DMS 273 treated with DMSO at 0.1 percent for 48 hours (cell line): ENCODE measurements at places on chromosomes 12 and 14.

GRCh38 chr14:71913342-71913741 lies 18.9 kb upstream of the RGS6 start:
- no peak for DNase-seq

- no peak for DNase-seq
Observed at GRCh38 chr12:56129206-56129941, 1.3 kb downstream of the ESYT1 start.

- no peak for DNase-seq
Observed at GRCh38 chr12:2250797-2251196, 198.0 kb downstream of the CACNA1C start.

- DNase-seq = no peak
Observed at GRCh38 chr12:117030187-117030900, 68.9 kb downstream of the TESC start.

- DNase-seq = no peak
Observed at GRCh38 chr12:106109168-106109910, 29.4 kb downstream of the NUAK1 start.

GRCh38 chr14:61090432-61091216 lies 109.6 kb downstream of the SLC38A6 start:
- no peak for DNase-seq

DNA sequence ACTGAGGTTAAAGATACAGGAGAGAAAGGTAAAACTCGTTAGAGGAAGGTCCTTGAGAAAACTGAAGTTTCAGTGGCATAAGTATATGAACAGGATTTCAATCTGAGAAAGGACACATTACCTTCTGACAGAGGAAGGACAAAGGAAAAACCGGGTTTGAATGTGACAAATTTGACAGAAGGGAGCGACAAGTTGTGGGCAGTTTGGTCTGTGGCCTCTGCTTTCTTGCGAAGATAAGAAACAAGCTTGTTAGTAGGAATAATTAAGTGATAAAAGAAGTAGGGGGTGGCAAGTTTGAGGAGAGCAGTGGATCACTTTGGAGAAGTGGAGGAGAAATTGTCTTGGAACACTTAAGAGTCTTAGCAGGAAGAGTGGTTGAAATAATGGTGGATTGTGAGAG lies 5.1 kb downstream of the MON2 start:
- DNase-seq = no peak

DNA sequence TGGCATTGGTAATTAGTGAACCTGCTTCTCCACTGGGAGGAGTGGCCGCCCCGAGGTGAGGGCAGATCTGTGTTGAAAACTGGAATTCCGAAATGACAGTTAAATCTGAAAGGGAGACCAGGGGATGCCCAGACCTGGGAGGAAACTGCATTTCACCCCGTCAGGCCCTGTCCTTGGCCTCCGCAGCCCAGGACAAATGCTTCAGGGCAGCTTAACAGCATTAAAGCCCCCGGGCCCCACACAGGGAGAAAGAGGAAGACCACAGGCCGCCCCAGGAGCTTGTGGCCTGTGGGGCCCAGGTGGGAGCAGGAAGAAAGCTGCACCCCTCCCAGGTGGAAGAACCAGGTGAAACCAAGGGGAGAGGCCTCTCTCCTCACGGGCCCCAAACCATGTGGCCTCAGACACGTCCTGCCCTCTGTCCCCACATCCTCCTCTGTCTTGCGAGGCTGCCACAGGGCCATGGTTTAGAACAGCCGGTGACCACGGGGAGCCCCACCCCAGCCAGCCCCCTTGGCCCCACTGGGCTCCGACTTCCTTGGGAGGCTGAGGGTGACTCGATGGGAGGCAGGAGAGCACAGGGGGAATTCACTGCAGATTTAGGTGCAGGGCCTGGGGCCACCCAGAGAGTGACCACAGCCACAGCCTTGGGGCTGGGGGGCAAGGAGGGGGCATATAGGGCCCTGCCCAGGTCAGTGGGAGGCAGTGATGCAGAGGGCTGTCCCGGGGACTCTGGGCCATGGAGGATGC lies 265.4 kb downstream of the ADGRD1 start:
- no peak for DNase-seq

GRCh38 chr12:26648066-26648465 lies 184.9 kb downstream of the ITPR2 start:
- DNase-seq = no peak

- DNase-seq = no peak
Observed at GRCh38 chr12:92502417-92503028, 200.3 kb upstream of the PLEKHG7 start.

DNA sequence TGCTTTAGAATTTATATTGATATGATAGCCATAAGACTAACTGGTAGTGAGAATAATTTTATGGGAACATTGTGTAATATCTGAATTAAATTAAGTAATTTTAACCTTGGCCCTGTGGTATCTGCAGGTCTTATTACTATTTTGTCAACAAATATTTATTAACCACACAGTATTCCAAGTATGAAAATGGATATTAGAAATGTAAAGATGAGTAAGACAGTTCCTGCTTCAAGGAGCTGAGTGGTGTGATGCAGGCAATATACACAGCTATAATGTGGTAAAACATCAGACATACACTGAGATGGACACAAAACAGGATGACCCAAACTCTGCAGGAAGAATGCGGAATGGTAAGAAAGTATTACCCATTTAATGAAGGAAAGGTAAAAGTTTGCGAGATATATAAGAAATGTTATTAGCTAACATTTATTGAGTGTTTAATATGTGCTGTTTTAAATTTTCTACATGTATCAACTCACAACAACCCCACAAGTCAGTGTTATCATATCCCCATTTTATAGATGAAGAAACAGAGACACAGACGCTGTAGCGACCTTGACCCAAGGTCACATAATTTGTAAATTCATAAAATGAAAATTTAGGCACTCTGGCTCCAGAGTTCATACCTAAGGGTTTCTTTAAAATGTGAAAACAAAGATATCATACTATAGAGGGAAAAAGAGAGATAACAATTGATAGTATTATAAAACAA lies 12.7 kb downstream of the ABCD2 start:
- DNase-seq = no peak

DNA sequence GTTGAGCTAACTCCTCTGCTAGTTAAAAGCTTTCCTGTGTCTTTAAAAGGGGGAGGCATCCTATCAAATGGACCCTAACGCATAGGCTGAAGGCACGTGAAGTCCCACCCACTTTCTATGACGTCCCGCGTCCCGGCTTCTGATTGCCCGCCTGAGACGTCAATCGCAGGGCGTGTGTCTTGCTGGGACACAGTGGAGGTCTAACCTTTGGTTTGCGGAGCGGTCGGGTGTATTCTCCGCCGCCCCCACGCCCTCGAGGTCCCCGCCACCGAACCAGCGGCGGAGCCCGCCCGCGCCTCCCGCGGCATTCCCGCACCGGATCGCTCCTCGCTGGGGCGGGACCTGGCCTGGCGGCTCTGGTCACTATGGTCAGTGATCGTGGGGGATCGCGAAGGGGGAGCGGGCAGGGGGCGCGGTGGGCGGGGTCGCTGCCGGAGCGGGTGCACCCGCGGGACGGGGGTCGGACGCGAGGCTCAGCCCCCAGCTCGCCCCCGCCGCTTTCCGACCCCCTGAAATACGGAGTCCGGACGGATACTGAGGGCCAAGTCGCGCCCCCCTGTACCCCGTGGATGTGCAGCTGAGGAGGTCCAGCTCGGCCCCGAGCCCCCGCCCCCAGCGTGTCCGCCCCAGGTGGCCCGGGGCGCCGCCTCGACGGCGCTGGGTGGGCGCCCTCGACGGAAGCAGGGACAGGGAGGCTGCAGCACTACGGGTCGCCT lies at the start of gene OTUB2:
Gene OTUB2 (plus strand): TSS at position 168 of the 716 bp plus-strand sequence. CDS start 198 bp downstream, at position 366.
- peak; percentile 95 for DNase-seq

DNA sequence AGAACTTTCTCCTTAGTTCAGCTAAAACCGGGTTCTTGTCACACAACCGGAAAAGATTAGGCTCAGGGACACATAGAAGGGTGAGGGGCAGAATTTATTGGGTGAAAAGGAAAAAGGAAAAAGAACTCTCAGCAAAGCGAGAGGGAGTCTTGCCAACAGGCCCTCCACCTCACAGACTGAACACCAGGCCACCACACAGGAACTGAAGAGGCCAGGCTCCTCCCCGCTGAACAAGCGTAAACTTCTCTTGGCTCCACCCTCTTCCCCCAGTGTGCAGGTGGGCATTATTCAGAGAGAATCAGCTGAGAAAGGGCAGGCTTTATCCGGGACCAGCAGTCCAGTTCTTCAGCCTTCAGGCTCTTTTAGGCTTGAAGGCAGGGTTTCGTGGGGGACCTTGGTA lies 125.6 kb upstream of the FGD4 start:
- no peak for DNase-seq

DNA sequence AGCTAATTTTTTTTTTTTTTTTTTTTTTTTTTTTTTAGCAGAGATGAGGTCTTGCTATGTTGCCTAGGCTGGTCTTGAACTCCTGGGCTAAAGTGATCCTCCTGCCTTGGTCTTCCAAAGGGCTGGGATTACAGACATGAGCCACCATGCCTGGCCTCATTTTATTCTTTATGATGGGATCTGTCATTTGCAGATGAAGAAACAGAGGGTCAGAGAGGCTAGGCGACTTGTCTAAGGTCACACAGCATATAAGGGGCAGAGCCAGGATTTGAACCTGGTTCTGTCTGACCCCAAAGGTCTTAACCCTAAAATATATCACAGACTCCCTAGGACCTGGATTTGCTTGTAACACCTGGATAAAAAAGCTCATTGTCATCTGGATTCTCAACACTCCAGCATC lies 282.6 kb downstream of the KSR2 start:
- no peak for DNase-seq

GRCh38 chr12:3795492-3796133 lies 42.7 kb upstream of the CRACR2A start:
- DNase-seq = no peak

- DNase-seq = no peak
Observed at GRCh38 chr14:89542786-89543424, 125.9 kb upstream of the FOXN3 start.

DNA sequence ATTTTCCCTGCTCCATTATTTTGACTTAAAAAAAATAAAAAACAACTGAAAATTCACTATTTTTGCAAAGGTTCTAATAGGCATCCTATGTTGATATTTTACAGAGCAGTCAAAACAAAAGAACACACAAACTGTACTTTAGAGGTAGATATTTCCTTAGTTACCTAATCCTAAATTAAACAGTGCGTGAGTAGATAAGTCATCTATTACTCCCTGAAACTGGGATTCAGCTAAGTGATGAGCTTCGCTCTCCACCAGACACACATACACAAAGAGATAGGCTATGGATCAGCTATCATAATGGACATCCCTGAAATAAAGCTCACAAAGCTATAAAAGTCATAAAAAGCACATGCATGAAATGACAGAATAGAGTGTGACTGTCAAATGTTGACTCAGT lies 398.7 kb downstream of the SOX5 start:
- DNase-seq = no peak

- no peak for DNase-seq
Observed at GRCh38 chr12:18382236-18382885, 121.0 kb downstream of the PIK3C2G start.

GRCh38 chr14:106419376-106419965 lies 893.1 kb downstream of the TMEM121 start:
- DNase-seq = no peak

DNA sequence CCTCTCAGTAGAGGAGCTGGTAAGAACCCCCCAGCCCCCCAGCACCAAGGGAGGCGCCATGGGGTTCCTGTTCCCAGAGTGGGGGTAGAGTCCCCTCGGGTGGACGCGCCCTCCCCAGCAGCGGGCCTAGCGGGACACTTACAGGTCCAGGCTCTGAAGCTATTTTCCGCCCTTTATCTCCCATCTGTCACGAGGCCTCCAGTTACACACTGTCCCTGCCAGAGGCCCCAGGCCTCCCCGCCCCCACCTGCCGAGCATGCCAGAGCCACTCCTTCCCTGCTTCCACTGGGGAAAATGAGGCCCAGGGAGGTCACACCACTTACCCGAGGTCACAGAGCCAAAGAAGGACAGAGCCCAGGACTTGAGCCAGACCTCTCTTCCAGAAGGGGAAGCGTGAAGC lies 3.1 kb downstream of the C14orf180 start:
- DNase-seq = peak; percentile 34

- DNase-seq = no peak
Observed at GRCh38 chr12:111398530-111398929, 7.2 kb upstream of the SH2B3 start.

DNA sequence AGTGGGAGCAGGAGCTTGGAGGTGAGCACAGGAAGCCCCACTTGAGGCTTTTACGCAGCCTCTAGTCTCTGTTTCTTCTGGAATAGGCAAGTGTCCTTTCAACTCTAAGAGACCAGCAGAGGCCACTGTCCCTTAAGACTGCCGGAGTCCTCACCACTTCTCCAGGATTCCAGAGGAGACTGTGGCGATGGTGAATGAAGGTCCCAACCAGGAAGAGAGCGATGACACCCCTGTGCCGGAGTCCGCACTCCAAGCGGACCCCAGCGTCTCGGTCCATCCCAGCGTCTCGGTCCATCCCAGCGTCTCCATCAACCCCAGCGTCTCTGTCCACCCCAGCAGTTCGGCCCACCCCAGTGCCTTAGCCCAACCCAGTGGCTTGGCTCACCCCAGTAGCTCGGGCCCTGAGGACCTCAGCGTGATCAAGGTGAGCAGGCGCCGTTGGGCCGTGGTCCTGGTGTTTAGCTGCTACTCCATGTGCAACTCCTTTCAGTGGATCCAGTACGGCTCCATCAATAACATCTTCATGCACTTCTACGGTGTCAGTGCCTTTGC lies 442 bp downstream of the FLVCR2 start:
- DNase-seq = no peak

DNA sequence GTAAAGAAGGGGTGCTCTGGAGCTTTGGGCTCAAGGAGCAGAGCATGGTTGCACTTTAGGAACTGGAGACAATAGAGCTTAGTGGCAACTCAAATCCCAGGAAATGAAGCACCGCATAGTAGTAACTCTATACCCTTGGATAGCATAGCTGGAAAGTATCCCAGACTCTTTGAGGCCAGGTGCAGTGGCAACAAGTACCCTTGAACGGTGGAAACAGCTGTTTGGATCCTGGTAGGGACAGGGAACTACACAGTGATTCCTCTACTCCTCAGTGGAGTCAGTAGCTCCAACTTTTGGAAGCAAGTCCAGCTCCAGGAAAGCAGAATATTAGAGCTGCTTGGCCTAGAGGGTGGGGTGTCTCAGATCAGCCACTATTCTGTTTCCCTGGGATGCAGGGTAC lies 129.0 kb upstream of the WSCD2 start:
- no peak for DNase-seq
